ENCODE measurements at places on chromosomes 1 and 21.

- no peak for DNase-seq
Measured at GRCh38 chr1:172663732-172664131, 4.8 kb downstream of the FASLG start.

GRCh38 chr1:183553331-183553730 lies 36.9 kb downstream of the NCF2 start:
- DNase-seq = no peak

- DNase-seq = peak; percentile 88
Measured at GRCh38 chr1:33338440-33339211, 17.7 kb upstream of the A3GALT2 start.

DNA sequence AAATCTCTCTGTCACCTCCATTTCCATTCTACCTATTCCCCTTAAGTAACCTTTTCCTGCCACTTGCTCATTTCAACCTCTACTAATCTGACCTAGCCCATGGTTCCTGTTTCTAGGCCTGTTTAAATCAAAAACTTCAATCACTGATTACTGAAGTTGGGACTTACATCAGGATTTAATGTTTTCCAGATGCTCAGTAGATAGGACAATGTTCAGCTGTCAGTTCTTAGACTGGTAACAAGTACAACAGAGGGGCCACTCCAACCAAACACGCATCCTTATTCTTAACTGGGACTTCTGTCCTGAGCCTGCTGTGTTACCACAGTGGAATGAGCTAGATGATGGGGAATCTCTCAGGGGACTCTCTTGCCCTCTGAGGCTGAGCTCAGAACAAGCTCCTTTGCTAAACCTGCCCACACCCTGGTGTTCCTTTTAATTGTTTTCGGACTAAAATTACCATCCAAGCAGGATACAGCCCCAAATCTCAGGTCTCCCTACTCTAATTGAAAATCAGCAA lies 974.6 kb downstream of the TTLL7 start:
- DNase-seq = no peak
